ENCODE measurements at places on chromosomes 5 and 9. TPM values are rescaled to one million over a fixed set of nuclear protein-coding genes. Genes with fewer than 3 reads are reported as not detected.
A peak's percentile ranks its signal among the peaks of the same experiment; 100 is the strongest.

DNA sequence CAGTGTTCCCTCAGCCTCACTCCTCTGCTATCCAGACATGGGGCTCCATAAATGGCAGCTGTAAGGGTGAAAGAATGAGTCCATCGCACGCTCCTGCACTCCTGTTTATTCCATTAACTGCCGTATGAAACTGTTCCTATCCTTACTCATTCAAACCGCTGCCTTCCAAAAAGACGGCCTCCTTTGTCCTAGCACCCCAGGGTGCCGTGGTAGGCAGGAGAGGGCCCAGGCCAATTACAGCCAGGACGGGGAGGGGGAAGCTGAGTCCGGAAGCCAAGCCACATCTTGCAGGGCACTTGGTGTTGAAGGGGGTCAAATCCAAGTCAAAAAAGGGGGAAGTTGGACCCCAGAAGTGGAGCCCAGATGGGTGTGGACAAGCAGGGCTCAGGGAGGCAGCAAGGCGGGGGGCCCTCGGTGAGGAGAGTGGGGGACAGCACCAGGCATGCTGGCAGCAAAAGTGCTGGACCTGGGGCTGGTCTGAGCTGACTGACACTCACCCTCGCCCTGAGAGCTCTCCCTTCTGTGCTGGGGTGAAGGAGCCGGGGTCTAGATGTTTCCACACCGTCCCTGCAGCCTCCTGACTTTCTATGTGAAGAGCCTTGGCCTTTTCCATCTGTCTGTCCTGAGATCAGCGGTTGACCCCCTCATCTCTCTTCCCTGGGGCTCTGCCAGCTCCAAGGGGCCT, 63.3 kb downstream of the COL23A1 start:
- DNase-seq: no peak

DNA sequence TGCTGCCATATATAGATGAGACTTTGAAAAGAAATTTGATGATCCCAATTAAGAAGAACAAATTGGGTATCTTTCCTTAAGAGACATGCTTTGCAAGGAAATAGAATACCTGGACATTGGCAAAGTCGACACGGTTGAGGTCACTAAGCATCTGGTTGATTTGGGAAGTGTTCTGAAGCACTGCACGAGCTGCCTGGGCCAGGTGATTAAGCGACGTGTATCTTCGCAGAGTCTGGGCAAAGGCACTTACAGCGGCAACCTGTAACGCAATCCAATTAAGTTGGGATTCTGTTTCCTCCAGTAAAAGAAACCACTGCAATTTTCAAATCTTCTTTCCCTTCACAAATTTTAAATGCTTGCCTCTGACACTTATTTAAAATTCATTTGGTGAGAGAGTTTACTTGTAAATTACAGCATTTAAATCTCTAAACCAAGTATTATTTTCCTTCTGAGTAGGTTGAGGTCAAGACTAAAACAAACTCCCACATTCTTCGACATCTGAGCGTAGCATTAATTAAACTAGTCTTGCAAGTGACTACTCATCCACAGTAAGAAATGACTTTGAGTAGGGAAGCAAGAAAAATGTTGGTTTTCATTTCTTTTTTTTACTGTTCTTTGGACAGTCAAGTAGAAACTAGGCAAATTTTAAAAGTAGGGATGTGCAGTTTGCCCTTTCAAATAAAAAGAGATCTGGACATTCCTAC, 262.8 kb downstream of the RFX3 start:
- no peak for DNase-seq

DNA sequence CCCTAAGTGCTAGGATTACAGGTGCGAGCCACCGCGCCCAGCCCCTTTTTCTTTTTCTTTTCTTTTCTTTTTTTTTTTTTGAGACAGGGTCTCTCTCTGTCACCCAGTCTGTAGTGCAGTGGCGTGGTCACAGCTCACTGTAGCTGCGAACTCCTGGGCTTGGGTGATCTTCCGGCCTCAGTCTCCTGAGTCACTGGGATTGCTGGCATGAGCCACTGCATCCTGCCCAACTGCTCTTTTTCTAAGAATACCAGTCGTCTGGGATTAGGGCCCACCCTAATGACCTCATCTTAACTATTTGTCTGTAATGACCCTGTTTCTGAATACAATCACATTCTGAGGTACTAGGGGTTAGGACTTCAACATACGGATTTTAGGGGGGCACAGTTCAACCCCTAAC, 34.1 kb upstream of the NANS start:
- no peak for DNase-seq

DNA sequence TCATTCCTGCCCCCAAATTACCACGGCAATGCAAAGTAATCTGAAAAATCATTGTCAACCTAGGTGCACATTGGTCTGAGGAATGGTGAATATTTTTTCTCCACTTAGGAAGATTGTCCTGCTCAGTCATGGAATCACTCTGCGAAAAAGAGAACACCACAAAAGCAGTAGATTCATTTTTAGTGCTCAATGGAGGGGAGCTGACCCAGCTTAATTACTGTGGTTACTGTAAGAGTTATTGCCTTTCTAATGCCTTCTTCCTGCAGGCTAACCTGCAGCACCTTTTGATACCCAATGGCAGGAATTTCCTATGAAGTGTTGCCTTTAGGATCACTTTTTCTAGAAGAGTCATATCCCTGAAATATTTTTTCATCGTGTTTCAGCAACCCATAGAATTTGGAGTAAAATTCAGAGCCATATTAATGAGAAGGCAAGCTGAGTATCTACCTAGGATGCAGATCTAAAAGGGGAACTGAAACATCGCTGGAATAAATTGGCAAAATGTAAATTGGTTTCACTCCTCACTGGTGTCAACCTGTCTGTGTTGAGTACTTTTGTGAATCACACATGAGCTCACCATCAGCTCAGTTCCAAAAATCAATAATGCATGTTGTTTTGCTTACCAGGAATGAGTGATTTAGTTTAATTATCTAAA, 464.5 kb downstream of the CSNK1G3 start:
- no peak for DNase-seq

- DNase-seq: no peak
Measured at GRCh38 chr5:82922086-82922734, 155.0 kb downstream of the TMEM167A start.

DNA sequence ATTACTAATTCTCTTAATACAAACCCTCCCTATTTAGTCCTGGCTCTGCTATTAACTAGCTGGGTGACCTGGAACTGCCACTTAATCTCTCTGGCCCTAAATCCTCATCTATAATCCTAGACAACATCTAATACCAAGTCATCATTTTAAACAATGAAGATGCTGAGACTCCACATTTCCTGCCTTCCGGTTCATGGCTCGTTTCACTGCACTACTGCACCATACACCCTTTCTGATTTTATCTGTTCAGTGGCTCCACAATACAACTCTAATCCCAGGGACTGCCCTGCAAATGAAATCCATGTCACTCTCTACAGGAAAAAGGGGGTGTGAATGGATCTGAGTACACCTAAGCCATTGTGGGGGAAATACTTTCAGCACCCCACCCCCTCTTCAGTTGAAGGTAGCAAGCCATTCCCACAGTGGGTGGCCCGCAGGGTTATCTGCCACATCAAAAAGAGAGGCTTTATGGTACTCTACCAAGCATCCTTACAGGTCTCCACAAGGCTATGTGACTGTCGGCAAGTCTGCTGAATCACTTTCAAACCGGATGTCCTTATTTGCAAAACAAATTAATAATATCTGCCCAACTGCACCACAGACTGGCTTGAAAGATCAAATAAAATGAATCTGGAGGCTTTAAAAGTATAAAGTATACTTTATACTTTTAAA, 89.5 kb downstream of the EPB41L4A start:
- no peak for DNase-seq

DNA sequence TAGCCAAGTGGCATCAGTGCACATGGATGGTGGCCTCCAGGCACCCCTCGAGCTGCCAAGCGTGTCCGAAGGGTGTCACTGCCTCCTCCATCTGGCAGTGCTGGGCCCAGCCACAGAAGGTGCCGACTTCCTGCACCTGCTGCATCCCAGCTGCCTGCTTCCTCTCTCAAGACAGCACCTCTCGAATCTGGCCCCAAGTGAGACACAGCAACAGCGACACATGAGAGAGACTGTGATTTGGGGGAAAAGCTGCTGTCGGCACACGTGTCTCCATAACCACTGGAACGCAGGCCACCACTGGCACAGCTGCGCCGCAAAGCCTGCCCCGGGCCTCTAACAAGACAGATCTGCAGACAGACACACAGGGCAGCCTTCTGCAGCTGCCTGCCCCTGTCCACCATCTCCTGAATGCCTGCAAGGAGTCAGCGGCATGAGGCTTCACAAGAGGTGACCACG, 8.8 kb downstream of the CLPTM1L start:
- DNase-seq: no peak

GRCh38 chr9:25716220-25716872, 38.1 kb upstream of the TUSC1 start:
- peak; percentile 62 for DNase-seq

DNA sequence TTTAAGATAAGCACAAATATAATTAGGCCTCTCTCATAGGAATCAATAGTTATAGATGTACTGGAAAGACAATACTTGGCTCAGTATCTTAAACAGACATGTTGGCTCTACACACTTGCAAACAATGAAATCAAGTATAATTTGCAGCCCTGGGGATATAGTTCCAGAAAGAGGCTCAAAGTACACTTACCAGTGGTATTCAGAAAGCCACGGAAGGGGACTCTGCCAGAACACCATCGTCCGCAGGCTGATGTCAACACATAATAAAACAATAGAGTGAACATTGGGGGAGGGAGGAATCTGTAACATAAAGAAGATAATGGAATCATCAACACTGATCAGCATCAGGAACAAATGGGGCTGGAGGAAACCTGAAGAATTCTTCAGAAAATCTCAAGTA, 31.2 kb upstream of the EBF1 start:
- no peak for DNase-seq

DNA sequence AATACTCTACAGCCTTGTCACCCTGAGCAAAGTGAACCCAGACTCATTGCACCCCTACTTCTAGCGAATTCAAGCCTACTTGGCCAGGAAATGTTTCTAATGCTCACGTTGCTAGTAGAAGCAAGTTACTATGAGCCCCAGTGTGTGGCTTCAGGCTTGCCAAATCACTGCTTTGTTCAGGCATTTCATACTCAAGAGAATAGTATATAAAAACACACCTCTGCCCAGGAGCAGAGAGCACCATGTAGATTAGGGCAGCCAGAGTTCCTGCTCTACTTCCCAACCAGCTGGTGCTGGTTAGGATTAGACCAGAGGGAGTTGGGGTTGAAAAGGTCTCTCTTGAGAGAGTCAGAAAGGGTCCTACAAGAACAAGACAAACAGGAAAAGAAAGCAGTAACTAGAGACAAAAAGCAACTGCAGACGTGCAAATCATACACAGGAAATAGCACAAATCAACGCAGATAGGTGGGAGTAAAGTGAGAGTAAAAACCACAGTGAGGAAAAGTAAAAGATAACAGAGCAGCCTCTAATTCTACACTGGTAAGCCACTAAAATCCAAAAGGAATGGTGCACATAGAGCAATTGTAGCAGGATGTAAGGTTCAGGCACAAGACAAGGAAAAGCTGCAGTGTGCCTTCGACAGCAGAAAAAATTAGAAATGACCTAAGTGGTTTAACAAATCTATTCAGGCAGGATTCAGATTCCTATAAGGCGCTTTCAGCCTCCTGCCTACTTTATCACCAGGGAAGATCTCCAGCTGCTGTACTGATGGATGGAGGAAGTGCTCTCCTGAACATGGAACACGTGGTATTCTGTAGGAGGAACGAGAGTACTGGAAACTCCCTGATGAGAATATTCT, 49.6 kb upstream of the KIF2A start:
- no peak for DNase-seq

- no peak for DNase-seq
Measured at GRCh38 chr5:51185850-51186329, 197.4 kb upstream of the ISL1 start.

- DNase-seq: no peak
Measured at GRCh38 chr5:132497488-132497997, 7.0 kb upstream of the IRF1 start.

- peak; percentile 63 for DNase-seq
Measured at GRCh38 chr5:150789943-150790611, 11.5 kb downstream of the SMIM3 start.

DNA sequence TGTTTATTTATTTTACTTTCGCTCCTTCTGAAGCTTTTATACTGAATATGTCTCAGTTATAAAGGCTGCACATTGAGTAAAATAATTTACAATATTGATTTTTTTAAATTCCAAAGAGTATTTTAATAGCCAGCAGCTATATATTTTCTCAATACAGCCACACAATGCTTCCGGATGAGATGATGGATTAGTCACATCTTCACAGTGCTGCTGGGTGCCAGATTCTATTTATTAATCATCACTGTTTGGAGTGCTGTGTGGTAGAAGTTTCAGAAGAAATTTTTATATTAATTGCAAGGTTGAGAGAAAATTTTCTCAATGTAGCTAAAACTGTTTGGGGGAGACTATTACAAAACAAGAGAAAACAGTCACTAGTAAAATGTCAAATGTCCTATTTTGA, 989.8 kb downstream of the TLE4 start:
- no peak for DNase-seq

Gene SLC6A7
- total RNA-seq: 0.15 TPM

Gene ANKRD34B
- total RNA-seq: not detected

Gene MYOZ3
- total RNA-seq: 0.33 TPM

Gene ZBED3
- total RNA-seq: 46.7 TPM
